Stimulated activated CD4-positive, alpha-beta T cell treated with anti-CD3 and anti-CD28 coated beads, Interleukin-12 subunit alpha, Interleukin-12 subunit beta, amount 100 ng/mL, for 24 hours (primary cell): ENCODE measurements at places on chromosomes 5 and 9.

DNA sequence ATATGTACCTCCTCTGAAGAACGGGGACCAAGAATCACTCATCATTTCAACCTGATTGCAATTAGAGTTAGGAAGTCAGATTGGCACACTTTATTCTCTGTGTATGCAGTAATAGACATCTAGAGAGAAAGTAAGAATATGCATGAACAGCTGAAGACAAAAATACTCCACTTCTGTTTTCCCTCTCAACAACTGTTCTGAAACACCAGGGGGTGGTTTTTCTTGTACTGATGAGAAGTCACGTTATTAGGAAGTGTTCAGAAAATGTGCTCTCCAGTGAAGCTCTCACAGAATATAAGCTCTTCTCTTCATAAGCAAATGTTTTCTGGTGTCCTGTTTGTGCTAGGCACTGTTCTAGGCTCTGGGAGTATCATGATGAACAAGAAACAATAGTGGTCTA lies 531.7 kb upstream of the C9orf72 start:
- no peak for DNase-seq

DNA sequence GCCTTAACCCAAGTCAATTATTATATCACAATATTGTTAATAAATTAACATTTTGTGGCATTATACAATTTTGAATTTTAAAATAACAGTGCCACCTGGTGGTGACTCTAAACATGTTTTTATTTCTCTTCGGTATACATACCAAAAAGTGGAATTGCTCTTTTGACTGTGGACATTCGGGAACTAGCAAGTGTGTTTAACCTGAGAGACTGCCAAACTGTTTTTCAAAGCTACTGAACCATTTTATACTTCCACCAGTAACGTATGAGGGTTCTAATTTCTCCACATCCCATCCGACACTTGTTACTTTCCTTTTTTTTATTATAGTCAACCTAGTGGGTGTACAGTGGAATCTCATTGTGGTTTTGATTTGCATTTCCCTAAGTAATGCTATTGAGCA lies 18.3 kb upstream of the HSDL2 start:
- DNase-seq = no peak

GRCh38 chr5:176626876-176627236 lies 3.5 kb downstream of the SNCB start:
- no peak for DNase-seq

DNA sequence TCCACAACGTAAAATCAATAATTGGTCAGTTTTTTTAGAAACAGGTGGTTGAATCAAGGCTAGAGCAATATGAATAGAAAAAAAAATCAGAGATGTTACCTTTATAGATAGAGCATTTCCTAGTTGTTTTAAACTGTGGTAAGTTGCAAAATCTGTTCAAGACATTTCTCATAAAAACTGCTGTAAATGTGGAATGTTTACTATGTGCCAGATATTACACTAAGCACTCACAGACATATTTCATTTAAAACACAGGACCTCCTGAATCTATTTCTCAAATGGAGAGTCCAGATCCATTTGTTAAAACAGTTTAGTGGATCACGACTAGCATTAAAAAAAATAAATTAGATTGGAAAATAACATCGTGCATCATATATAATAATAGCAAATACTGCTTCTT lies 570.0 kb upstream of the ZNF608 start:
- no peak for DNase-seq

- DNase-seq = no peak
Observed at GRCh38 chr5:95822542-95823181, at the start of gene GLRX. GLRX (minus strand) TSS chr5:95822726; CDS start chr5:95822662, 64 bp downstream.

GRCh38 chr5:169512385-169512784 lies 71.2 kb upstream of the SPDL1 start:
- DNase-seq = no peak

- no peak for DNase-seq
Observed at GRCh38 chr5:52204310-52204709, 583.4 kb upstream of the ITGA1 start.

- DNase-seq = no peak
Observed at GRCh38 chr5:107853696-107854095, 183.0 kb upstream of the EFNA5 start.

DNA sequence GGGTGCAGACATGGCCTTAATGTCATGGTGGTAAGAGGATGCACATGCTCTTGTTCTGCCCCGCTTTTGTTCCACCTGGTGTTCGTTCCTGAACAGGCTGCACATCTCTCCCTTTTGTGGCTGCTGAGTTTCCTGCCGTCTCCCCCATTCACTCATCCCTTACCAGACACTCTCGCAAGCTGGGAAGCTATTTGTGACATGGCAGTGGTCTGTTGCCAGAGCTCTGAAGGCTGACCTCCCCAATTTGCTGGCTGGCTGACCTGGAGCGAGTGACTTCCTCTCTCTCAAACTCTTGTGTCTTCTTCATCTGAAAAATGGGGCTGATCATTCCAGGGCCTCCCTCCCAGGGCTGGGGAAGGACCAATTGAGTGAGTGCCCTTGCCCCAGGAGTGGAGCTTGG lies 35.9 kb downstream of the HRH2 start:
- DNase-seq = no peak

- no peak for DNase-seq
Observed at GRCh38 chr5:174571662-174572397, 152.6 kb upstream of the MSX2 start.

GRCh38 chr5:129601576-129601975 lies 141.5 kb downstream of the ADAMTS19 start:
- DNase-seq = no peak

DNA sequence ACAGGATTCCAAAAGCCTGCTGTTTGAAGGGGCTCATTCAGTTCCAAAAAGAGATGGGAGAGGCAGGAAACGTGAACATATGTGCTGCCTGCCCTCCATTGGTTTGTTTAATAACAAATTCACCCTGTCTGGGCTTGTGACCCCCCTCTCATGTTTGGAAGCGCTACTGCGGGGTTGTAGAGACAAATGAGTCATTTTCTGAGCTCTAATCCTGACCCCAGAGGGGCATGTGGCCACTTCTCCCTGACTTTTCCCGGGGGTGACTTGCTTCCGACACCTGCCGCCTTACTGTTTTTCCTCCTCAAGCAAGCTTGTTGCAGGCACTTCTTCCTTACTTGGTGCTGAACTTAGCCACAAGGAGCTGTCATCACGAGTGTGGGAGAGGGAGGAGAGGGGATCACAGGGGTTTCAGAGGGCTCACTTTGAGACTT lies 75.9 kb downstream of the LMNB1 start:
- no peak for DNase-seq

GRCh38 chr5:75670577-75670976 lies 46.7 kb downstream of the POC5 start:
- DNase-seq = no peak

- no peak for DNase-seq
Observed at GRCh38 chr9:124342402-124342775, 72.9 kb downstream of the PSMB7 start.

DNA sequence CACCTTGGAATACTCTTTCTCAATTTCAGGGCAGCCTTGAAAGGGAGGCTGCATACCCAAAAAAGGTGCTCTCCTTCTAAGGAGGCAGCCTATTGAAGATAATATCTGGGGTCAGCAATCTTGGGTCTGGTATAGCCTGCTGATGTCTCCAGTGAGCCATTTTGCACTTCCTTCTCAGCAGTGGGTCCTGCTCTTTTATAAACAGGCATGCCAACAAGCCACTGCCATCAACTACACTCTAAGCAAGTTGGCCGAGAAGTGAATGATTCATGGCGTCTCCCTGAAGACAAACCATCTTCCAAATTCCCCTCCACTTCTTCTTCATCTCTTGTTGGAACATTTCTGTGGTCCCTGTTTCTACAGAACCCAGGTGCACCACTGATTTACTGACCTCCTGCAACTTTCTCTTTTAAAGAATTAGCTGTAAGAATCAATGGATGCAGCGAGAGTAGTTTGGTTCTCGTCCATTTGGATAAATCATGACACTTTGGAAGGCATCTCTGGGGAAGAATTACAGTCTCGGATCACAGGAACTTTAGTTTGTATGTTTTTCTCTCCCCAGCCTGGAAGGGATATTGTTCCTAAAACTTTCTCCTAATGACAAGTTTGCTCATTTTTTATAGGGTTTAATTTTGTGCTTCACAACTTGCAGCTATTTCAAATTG lies 108.3 kb downstream of the INSYN2B start:
- DNase-seq = no peak
